Globus pallidus (tissue), 1 donor: ENCODE measurements at places on chromosomes 5 and 9.
A peak's percentile ranks its signal among the peaks of the same experiment; 100 is the strongest.

DNA sequence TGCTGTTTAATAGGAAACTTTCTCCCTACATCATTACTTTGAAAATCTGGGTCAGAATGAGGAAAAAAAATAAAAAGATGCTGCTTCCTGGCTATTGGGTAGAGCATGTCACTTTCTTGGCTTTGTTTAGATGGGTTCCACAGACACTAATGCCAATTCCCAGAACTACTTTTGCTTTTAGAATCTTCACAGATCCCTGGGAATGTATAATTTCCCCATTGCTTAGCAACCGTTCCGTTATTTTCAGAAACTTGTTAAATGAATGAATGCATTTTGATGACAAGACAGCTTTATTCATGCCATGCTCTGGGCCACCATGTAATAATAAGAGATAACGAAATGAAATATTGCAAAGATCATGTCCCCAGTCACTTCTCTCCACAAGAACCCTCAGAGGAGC is 126.5 kb upstream of the TRPC7 start:
- no peak for DNase-seq

DNA sequence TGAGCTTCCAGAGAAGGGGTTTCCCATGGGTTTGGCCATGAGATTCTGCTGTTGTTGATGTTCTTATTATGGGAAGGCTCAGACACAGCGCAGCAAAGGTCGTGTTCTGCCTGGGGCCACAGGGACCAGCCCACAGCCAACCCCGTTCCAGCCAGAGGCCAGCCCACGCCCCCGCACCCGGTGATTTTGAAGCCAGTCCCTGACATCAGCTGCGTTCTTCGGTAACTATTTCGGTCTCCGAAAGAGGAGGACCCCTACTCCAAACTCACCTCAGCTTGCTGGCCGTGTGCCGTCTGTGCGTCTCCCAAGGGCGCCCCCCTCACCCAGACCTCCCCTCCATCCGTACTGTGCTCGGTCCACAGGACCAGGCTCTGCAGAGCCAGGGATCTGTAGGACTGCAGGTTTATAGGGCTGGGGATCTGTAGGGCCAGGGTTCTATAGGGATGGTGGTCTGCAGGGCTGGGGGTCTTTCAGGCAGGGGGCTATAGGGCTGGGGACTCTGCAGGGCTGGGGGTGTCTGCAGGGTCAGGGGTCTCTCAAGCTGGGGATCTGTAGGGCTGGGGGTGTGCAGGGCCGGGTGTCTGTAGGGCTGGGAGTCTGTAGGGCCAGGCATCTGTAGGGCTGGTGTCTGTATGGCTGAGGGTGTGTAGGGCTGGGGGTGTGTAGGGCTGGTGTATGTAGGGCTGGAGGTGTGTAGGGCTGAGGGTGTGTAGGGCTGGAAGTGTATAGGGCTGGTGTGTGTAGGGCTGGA is 11.8 kb downstream of the COL5A1 start:
- no peak for DNase-seq

GRCh38 chr5:136166909-136167308 is 26.1 kb downstream of the SMIM32 start:
- DNase-seq, result no peak

GRCh38 chr5:103645816-103646215 is 83.2 kb upstream of the NUDT12 start:
- DNase-seq, result no peak

DNA sequence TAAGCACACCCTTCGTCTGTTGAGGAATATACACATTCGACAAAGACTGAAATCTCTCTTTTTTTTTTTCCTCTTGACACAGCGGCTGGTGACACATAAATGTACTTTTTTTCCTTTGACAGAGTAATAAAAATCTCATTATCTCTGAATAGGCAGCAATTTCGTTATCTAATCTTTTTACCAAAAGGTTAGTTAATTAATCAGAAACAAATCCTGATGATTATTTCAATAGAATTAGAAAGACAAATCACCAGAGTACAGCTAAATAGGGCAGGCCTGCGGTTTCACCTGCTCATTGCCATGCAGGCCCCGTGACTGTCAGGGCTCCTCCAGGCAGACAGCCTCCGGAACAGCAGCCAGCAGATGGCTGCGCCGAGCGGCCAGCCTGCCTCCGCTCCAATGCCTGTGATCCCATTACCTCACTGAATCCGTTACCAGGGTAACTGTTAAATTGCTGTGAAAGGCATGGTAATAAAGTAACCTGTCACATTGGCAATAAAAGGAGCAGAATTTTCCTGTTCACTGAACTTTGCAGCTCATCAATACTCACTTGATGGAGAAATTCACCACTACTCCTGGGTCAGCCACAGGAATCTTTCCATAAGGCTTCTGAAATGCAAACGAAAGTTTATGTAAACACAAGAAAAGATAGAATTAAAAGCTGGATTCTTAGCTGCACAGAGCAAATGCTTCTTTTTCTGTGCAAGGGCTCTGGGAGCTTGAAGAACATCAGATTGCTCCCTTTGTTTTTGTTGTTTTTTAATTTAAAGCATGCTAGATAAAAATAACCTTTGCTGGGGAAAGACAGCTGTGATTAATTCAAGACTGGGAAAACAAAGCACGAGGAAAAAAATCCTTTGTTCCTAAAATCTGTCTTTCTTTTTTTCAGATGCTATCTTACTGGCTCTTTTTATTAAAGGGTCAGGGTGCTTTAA is 666.4 kb upstream of the ZNF608 start:
- DNase-seq, result peak; percentile 94

- peak; percentile 32 for DNase-seq
Measured at GRCh38 chr5:142015781-142016533, 3.1 kb upstream of the GNPDA1 start.

- no peak for DNase-seq
Measured at GRCh38 chr5:56638061-56638621, 177.2 kb upstream of the MAP3K1 start.

- no peak for DNase-seq
Measured at GRCh38 chr9:123716339-123716945, 213.5 kb downstream of the DENND1A start.

- no peak for DNase-seq
Measured at GRCh38 chr5:174688441-174689354, 35.7 kb upstream of the MSX2 start.

DNA sequence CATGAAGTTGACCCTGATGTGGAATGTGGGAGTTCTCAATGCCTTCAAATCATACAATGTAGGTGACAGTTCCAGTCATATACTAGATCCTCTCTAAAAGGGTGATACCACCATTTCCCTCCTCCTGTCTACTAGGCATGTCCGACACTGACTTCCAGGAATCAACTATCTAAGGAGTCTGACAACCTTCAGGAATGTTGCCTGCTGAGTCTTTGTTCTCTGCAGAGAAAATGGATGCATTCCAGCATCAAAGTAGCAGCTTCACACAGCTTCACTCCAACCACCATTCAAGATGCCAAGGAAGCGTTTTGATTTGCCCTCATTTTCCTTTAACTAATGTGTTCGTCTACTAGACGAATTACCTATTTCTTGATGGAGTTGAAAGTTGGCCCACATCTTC is 530.2 kb downstream of the EBF1 start:
- no peak for DNase-seq

- DNase-seq, result no peak
Measured at GRCh38 chr9:76573905-76574760, 115.2 kb downstream of the GCNT1 start.

DNA sequence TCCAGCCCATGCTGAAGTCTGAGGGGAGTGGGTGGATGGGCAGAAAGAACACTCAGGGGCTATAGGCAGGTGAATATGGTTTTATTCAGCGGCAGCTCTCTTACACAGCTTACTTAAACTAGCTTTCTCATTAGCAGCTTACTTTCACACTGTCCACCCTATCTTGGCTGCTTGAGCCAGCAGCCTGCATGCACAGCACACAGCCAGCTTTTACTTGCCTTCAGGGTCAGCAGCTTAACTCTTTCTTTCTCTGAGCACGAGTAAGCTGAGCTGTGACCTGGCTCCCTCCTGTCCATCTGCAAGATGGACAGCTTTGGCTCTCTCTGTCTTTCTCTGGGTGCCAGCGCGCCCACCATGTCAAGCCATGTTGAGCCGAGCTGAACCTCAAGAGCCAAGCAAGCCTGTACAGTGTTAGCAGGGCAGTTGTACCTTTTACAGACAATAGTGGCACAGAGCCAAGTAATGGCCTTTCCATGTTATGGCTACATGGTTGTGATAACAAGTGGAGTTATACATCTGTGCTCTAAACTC is 1054.9 kb downstream of the PTPRD start:
- DNase-seq, result no peak

DNA sequence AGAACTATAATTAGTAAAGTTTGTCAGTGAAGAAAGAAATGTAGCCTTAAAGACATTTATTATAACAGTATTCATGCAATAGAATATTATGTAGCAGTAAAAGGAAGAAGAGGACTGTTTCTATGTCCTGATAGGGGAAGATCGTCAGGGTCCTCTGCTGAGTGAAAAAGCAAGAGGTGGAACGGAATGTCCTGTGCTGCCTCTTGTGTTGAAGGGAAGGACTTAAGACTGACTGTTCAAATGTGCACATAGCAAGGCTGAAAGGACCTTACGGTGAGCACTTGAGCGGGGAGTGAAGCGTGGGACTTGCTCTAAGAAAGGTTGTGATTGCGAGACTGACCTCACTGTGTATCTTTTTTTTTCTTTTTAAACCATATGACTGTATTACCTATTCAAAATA is 63.2 kb downstream of the SNX24 start:
- DNase-seq, result no peak

- no peak for DNase-seq
Measured at GRCh38 chr5:180844432-180844831, 16.6 kb downstream of the ZFP62 start.

DNA sequence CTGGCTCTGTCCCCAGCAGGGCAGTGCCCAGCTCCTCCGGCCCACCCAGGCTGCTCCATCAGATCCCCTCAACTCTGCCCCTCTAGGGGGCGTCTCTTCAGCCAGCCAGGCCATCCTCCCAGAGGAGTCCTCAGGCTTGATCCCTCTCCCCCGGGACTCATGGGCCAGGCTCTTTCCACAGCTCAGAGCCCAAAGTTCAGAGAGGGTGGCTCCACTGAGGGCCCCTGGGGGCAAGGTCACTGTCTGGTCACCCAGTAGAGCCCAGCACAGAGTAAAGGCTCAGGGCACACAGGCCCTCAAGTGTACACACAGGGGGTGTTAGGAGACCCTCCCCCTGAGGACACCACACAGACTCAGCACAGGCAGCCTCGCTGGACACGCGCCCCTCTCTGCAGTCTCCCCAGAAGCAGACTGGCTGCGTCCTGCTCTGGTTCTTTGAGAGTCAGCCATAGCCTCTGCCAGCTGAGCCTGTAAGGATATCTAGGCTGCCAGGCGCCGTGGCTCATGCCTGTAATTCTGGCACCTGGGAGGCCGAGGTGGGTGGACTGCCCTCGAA is 64.8 kb downstream of the PAX5 start:
- no peak for DNase-seq

GRCh38 chr5:147479444-147479843 is 30.4 kb downstream of the DPYSL3 start:
- DNase-seq, result no peak

DNA sequence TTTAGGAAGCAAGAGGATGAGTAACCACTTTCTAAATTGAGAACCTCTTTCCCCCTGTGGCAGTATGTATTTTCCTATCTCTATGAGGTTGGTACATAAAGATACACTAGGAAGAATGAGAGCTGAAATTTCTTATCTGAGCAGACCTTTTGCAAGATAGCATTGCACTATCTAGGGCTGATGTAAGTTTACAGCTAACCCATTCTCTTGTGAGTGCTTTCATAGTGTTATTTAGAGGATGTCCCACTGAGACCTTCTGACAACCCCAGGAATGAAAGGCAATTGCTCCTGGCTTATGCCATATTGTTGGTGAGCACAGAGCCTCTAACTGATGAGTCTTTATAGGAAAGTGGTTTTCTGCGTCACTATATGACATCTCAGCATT is 1209.3 kb upstream of the CDH6 start:
- no peak for DNase-seq

DNA sequence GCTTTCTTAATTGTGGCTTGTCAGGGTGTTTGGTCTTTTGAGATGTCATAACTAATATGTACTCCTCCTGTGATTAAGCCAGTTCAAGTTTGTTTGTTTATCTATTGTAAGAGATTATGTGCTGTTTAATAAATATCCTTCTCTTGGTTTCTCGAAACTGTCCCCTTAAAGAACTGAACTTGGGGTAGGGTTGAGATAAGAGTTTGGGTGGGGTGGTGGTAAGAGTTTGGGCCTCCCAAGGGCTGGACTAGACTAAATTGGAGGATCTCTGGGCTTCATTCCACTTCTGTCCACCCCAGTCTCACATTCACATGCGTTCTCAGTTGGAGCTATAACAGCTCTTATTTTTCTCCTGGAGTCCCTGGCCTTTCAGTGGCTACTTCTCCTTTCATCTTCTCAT is 38.2 kb downstream of the AQP7 start:
- no peak for DNase-seq

- DNase-seq, result no peak
Measured at GRCh38 chr5:136004436-136004835, 24.4 kb upstream of the TGFBI start.

- DNase-seq, result no peak
Measured at GRCh38 chr5:2370626-2371418, 380.7 kb downstream of the IRX2 start.

DNA sequence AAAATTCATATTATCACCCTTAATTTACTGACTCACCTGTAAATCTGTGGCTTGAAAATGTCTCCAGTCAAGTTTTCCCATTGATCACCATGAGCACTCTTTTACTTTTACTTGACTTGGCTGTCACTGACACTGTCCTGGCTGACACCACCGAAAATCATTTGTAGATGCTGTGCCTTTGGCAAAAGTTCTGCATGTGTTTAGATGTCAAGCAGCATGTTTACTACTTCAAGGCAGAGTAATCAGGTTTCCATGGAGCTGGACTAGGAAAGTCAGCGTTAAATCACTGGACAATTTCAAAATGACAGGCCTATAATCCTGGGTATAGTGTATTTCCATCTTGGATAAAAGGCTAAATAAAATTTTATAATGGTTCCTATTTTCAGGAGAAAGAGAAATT is 1530.6 kb upstream of the CDH6 start:
- DNase-seq, result no peak

DNA sequence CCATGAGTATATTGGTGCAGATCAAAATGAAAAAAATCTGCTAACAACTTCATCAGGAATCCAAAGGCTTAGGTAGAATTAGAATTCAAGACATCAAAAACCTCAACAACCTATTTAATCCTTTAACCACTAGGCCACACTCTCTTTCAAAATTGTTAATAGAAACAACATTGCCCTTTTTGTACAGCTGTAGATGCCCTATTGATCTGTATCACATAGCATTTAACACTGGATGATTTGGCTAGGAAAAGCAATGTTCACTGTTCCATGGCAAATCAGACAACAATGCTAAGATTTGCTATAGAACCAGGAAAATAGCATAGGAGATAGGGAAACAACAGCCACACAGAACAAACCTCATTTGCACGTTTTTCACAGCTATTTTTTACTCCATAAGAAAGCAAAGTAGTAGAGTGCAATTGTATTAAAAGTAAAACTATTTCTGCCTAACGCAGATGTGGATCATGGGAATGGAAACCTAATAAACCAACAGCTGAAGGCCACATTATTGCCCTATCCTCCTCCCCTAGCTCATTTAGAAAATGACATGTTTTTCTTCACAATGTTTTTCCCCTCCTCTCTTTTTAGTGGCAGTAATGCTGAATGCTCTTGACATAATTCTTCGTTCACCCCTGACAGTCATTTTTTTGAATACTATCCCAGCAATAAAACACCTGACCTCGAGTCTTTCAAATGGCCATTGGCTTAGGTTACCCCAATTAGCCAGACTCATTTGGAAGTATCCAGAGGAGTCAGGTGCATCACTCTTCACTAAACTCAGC is 373.0 kb upstream of the CCNH start:
- no peak for DNase-seq

- no peak for DNase-seq
Measured at GRCh38 chr9:87556039-87556438, 58.4 kb downstream of the DAPK1 start.

- DNase-seq, result no peak
Measured at GRCh38 chr9:26983340-26983739, 22.1 kb downstream of the LRRC19 start.
